CD4-positive, alpha-beta T cell treated with Interleukin-15 for 4 hours (primary cell): ENCODE measurements at places on chromosomes 7 and 10.

DNA sequence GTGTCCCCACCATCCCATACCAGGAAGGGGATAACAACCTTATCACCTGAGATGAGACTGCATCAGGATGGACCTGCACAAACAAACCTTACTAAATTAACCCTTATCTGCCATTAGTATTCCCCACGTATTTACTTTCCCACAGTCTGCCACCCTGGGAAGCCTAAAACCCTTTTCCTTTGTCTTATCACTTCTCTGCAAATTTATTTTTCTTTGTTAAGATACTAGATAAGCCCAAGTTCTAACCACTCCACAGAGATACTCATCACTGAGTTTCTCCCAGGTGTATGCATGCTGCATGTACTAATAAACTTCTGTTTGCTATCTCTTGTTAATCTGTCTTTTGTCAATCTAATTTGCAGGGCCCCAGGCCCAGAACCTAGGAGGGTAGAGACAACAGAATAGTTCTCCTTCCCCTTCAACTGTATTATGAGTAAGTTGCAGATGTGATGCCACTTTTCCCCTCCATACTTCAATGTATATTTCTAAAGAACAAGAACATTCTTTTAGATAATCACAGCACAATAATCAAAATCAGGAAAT is 66.0 kb downstream of the ELMO1 start:
- no peak for DNase-seq

DNA sequence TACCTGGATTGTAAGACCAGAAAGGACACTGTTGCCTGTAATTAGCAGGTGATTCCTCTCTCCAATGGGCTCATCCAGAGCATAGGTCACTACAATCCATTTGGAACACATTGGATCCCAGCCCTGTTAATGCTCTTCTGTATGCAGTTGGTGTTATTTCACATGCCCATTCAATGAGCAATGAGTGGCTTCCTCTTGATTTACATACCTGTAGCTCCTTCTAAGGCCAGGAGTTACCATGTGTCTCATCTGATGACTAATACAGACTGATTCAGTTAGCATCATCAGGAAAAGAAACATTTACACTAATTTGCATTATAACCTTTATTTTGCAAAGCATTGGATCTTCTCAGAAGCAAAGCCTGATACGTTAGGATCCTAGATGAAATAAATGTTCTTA is 83.1 kb upstream of the NPVF start:
- DNase-seq: no peak

DNA sequence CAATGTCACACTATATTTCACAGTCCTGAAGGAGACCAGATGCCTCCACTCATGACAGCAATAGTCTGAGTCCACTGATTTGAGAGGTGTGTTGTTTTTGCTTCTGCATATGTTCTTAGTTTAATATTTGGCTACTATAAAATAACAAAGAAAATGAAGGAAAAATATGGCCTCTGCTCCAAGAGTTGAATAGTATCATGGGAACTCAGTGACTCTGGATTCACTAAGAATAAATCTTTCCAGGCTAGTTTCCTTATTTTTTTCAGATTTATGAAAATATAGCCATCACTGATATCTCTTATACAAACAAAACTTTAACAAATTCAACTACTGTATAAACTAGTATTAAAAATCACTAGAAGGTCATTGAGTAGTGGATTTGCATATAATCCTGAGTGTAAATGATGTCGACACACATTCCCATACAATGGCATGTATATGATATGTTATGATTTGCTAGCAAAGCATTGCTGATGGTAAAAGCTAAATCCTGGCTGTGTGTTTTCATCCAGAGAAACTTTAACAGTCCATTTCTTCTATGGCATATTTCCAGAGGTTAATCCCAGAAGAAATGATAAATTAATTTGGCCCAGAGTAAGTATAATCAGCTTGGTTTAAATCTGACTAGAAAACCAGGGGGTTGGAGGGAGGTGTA is 66.0 kb upstream of the VIPR2 start:
- DNase-seq: no peak

DNA sequence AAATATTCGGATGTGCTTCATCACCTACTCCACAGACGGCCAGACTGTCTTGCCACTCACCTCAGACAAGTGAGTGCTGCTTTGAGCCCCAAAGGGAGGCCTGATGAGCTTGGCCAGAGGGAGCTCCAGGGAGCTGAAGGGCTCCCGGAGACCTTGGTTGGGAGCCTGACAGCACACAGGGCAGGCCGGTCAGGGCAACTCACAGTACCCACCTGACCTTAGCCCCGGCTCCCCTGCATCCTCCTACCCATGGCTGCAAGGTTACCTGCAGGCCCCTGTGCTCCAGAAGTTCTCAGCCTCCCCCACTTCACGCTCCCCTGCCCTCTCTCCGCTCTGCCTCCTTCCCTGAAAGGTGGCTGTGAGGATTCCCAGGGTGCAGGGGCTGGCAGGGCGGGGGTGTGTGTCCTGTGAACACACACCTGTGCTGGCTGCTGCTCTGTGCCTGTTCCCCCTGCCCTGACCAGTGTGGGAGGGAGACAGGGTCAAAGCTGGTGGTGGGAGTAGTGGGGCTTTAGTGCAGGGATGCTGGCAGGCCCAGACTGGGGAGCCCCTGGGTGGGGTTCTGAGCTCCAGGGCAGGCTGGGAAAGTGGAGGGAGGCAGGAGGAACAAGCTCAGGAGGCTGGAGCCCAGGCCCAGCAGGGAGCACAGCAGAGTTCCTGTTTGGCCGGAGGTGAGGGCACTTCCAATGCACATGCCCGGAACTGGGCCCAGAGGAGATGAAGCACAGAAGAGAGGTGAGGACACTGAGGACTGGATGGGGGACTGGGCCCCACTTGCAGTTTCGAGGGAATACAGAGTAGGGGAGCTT is 7.2 kb downstream of the ANTXRL start:
- DNase-seq: no peak

- no peak for DNase-seq
Measured at GRCh38 chr7:101411508-101411874, 48.8 kb downstream of the COL26A1 start.
